Panc1 (cell line): ENCODE measurements at places on chromosomes 1 and 21. TPM values are rescaled to one million over a fixed set of nuclear protein-coding genes. Genes with fewer than 3 reads are reported as not detected.

Gene UBE2Q1
- total RNA-seq = 96.0 TPM

Gene SH3BGRL3
- 193 TPM for total RNA-seq

Gene ABCA4
- total RNA-seq = 1.5 TPM

Gene PRDM16
- total RNA-seq = 22.3 TPM

Gene ZBTB8OS
- total RNA-seq = 78.9 TPM

Gene OR2AK2
- total RNA-seq = not detected
